ENCODE measurements at places on chromosomes 11 and 22.

DNA sequence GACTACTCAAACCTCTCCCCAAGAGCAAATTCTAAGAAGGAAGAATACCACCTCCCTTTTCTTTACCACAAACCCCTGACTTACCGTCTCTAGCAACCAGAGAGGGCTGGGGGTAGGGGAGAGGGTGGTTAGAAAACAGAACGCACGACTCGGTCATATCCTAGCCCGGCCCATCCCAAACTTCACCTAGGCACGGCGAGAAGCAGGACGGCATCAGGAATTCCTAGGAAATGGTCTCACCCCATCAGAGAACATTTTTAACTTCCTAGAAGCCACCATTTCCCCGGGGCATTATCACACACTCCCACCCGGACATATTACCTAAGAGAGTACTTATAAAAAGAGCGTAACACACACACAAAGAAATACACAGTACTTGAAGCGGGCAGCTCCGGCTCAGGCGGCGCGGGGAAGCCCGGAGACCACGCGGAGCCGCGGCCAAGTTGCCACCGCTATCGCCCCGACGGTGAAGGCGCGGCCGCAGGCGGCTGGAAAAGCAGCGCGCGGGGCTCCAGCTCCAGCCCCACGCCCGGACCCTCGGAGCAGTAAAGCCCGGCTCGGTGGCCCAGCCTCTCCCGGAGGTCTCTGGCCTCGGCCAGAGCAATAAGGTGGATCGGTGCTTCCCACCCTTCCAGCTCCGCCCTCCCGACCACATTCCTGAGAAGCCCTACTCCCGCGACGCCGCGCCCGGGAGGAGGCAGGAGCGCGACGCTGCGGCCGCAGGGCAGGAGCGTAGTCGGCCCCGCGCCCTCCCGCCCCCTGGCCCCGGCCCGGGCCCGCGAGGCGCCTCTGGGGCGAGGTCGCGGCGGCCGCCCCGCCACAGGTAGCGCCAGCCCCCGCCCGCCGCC lies 878 bp downstream of the RRAS2 start:
- no peak for DNase-seq

- DNase-seq = no peak
Observed at GRCh38 chr11:15936011-15936410, 420.3 kb downstream of the SOX6 start.

GRCh38 chr11:76892306-76892705 lies 31.6 kb downstream of the ACER3 start:
- no peak for DNase-seq

DNA sequence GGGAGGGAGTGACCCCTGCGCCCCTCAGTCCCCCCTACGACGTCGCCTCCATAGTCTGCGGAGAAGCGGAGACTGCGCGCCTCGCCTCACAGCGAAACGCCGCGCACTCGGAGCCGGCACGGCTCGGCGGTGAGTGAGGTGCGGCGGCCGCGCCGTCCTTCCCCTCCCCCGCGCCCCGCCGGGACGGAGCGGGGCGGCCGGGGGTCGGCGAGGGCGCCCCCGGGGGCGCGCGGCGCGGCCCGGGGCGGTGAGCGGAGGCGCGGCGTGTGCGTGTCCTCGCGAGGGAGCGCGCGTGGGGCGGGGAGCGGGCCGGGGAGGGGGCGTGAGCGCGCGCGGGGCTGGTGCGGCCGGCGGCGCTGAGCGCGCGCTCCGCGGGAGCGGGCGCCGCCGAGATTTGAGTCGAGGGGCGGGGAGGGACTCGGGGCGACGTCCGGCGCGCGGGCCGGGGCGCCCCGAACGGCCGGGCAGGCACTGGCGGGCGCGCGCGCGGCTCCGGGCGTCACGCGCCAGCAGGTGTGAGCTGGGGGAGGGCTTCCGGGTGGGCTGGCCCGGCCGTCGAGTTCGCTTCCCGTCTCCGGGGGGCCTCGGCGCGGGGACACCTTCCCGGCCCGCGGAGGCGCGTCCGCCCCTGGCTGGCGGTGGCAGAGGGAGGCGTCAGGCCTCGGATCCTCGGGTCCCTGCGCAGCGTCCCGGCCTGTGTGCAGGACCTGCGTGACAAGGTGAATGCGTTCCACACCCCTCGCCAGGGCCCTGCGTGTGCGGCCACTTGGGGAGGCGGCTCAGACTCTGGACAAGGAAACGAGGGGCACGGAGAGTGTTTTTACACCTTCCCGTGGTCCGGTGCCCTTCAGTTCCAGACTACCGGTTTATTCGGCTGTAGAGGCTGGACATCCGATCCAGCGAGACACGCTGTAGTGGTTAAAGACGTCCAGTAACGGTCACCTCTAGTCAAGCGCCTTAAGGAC lies 50.4 kb downstream of the FAM83F start:
- no peak for DNase-seq

DNA sequence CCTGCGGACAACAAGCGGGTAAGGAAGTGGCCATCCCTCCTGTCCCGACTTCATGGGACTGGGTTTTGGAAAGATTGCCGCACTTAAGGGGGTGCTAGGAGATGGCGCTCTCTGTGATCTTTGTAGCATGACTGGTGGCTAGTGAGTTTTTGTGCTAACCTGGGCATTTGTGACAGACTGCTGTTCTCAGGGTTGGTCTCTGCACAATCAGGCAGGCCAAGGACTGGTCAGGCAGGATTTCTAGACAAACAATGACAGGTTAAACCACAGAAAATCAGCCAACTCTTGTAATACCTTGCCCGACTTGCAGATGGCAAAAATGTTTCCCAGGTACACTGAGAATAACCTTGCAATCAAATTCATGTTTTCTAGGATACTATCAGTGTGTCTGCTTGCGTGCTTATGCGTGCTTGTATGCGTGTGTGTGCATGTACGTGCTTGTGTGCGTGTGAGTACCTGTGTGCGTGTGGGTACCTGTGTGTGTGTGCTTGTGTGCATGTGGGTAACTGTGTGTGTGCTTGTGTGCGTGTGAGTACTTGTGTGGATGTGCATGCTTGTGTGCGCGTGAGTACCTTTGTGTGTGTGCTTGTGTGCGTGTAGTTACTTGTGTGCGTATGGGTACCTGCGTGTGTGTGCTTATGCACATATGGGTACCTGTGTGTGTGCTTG lies 25.6 kb upstream of the SORL1-AS1 start:
- DNase-seq = no peak

DNA sequence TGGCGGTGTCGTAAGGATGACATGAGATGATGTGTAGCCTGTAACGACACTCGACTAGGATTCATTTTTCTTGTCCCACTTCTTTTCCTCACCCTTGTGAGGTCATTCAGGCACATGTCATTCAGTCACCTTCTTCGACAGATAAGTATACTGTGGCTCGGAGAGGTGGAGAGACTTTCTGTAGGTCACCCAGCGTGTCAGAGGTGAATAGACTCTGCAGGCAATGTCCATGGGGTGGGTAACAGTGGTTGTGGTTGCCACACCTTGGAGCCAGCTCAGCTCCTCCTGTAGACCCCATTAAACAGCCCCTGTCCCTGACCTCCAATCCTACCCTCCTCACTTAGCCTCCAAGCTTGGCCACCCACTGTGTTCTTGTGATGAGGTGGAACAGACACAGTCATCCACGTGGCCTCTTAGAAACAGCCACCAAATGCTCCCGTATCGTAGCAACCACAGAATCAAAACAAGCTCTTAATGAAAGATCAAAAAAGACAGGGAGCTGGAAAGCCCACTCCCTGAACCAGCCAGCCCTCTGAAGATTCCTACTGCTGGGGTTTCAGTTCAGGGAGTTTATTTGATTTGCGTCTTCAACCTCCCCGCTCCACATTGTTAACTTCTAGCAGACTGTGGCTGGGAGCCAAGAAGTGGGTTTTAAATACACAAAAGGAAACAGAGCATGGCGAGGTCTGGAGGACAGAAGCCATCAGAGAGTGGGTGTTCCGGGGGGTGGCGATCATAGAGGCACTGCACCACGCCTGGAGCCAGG lies 89.0 kb upstream of the GRK3 start:
- no peak for DNase-seq

DNA sequence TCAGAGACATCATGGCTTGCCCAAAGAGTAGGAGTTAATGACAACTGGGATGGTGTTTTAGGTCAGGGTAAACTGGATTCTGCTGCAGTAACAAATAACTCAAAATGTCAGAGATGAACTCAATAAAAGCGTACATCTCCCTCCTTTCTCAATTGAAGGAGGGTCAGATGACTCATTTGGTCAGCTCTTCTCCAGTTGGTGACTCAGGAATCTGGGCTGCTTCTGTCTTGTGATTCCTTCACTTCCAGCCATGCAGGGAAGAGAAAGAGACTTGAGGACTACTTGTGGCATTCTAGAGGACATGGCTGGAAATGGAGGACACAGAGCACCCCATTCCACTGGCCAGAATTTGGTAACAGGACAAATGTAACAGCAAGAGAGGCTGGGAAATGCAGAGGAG lies 3.2 kb upstream of the SYT13 start:
- no peak for DNase-seq

GRCh38 chr11:124798991-124799347 lies 1.2 kb downstream of the MSANTD2 start:
- no peak for DNase-seq

DNA sequence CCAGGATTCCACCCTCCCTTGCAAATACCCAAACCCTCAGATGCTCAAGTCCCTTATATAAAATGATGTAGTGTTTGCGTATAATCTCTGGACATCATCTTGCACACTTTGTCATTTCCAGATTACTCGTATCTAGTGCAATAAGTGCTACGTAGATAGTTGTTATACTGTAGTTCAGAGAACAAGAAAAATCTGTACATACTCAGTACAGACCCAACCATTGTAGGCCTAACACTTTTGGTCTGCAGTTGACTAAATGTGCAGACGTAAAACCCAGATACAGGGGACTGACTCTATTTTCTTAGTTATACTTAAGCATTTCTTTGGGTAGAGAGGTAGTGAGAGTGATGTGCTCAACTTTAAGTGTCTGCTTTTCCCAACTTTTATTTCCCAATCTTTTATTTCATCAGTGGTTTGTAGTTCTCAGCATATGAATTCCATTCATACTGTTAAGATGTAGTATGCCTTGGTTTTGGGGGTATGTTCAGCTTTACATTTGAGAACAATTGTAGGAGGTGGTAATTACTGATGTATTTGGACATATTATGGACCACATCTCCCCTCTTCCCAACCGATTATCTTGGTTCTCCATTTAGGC lies 43.9 kb downstream of the DDX6 start:
- DNase-seq = no peak

GRCh38 chr11:47430524-47430923 lies 4.3 kb upstream of the PSMC3 start:
- DNase-seq = no peak

DNA sequence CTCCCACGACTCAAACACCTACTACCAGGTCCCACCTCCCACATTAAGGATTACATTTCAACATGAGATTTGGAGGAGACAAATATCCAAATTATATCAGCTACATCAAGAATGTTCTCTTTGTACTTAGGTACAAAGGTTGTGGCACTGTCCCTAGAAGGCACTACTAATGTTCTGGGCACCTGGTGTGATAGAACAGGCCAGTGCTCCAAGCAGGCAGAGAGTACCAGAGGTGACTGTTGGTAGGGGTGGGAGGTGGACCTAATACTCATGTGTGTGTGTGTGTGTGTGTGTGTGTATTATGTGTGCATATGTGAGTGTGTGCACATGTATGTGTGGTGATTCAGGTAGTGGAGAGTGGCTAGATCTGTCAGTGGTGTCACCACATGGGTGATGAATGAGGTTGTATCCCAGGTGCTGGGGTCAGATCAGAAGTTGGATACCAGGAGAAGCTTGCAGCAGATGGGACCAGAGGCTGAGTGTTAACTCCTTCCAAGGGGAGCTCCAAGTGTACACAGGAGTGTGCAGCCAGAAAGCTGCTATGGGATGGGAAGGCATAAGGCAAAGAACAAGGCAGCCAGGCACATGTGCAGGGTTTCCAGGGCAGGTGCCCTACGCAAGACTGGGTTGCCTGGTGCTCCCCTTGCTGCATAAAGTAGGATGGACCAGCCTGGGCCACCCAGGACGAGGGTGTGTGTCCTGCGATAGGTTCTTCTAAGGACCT lies 17.7 kb upstream of the NNMT start:
- DNase-seq = no peak

GRCh38 chr11:111676878-111677585 lies 74.8 kb downstream of the SIK2 start:
- DNase-seq = no peak

- no peak for DNase-seq
Observed at GRCh38 chr11:81129618-81130017, 1604.0 kb downstream of the FAM181B start.

- DNase-seq = no peak
Observed at GRCh38 chr22:19550382-19550781, 26.2 kb upstream of the CLDN5 start.

- DNase-seq = no peak
Observed at GRCh38 chr22:36790648-36791047, 14.7 kb upstream of the IFT27 start.

- DNase-seq = no peak
Observed at GRCh38 chr22:27636716-27637508, 164.6 kb downstream of the MN1 start.

GRCh38 chr11:116035977-116036376 lies 531.8 kb upstream of the CADM1 start:
- DNase-seq = no peak

- DNase-seq = peak; percentile 51
Observed at GRCh38 chr22:41620589-41621098, at the start of gene DESI1. TSS of gene DESI1 (minus strand) at chr22:41621043. CDS start at chr22:41620839, 204 bp downstream.

GRCh38 chr11:88474655-88475054 lies 137.1 kb upstream of the CTSC start:
- DNase-seq = no peak

GRCh38 chr22:44301039-44301438 lies 11.7 kb downstream of the SHISAL1 start:
- DNase-seq = no peak

GRCh38 chr22:37684803-37685615 lies 1.1 kb upstream of the NOL12 start:
- no peak for DNase-seq

- no peak for DNase-seq
Observed at GRCh38 chr11:59283825-59284772, 71.4 kb upstream of the MPEG1 start.

DNA sequence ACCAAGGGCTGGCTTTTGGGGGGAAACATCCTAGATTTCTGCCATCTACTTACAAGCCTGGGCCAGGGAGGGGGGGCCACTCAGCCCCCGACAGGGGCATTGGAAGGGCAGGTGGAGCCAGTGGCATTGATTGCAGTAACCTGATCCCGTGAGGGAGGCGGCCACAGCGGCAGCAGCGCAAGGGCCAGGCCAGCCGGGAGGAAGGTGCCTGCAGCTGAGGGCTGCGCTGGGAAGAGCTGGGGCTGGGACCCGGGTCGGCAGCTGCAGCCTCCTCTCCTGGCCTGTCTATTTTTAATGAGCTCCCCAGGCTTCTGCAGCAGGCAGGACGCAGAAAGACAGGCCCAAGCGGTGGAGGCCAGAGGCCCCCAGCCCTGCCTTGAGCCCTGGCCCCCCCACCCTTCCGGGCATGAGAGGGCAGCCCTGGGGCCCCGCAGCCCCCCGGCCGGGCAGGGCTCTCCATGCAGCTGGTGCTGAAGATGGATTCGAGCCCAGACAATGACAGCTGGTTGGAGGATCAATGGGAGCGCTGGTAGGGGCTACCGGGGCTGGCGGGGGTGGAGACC lies 10.6 kb downstream of the FREY1 start:
- no peak for DNase-seq
